ENCODE measurements at places on chromosomes 3 and 15.

GRCh38 chr3:58013973-58014649 lies 5.9 kb downstream of the FLNB start:
- no peak for DNase-seq

- DNase-seq, result peak; percentile 1
Observed at GRCh38 chr3:104273046-104273649, 1093.6 kb upstream of the ALCAM start.

DNA sequence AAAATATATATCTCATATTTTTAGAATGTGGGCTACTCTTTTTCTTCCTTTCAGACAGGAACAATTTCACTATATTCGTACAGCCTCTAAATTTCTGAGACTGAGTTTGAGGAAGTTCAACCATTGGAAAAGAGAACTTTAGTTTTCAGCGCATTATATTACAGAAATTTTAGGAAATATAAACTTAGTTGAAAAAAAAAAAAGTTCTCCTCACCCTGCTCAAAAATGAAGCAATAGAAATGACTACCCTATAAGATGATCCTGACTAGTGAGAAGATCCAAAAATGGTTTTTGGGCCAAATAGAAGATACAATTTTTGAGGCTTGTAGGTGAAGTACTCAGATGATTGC lies 139.6 kb downstream of the MCTP2 start:
- DNase-seq, result no peak

GRCh38 chr3:42667096-42667522 lies 13.6 kb downstream of the ZBTB47 start:
- no peak for DNase-seq

GRCh38 chr3:186705882-186706780 lies 11.0 kb upstream of the KNG1 start:
- DNase-seq, result peak; percentile 61

DNA sequence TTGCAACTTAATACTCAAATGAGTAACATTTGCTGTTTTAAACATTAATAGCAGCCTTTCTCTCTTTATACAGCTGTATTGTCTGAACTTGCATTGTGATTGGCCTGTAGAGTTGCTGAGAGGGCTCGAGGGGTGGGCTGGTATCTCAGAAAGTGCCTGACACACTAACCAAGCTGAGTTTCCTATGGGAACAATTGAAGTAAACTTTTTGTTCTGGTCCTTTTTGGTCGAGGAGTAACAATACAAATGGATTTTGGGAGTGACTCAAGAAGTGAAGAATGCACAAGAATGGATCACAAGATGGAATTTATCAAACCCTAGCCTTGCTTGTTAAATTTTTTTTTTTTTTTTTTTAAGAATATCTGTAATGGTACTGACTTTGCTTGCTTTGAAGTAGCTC lies 40.3 kb downstream of the CTNNB1 start:
- DNase-seq, result no peak

DNA sequence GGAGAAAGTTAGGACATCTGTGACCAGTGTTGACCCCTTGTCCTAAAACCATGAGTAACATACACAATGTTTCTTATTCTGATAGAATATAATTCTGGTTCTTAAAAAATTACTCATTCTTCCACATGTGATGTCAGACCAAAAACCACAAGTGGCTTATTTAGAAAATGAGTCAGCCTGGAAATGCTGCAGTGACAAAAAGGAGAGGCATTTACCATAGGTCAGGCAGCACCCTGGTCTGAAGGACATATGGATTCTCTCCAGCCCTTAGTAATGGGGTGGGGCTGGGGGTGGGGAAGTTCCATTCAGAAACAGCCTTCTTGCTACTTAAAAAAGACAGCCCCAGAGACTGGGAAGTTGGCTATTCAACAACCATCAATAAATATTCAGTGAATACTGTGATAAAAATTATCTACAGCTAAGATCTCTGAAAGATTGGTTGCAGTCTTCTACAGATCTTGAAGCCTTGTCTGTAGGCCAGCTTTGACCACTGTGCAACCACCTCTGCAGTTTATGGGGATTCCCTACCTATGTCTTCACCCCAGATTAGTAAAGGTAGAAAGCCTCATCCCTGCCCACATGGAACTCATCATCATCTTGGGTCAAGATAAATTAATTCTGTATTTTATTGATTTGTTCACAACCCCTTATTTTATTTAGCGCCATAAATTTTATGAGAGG lies 34.9 kb upstream of the TIMP4 start:
- peak; percentile 21 for DNase-seq

DNA sequence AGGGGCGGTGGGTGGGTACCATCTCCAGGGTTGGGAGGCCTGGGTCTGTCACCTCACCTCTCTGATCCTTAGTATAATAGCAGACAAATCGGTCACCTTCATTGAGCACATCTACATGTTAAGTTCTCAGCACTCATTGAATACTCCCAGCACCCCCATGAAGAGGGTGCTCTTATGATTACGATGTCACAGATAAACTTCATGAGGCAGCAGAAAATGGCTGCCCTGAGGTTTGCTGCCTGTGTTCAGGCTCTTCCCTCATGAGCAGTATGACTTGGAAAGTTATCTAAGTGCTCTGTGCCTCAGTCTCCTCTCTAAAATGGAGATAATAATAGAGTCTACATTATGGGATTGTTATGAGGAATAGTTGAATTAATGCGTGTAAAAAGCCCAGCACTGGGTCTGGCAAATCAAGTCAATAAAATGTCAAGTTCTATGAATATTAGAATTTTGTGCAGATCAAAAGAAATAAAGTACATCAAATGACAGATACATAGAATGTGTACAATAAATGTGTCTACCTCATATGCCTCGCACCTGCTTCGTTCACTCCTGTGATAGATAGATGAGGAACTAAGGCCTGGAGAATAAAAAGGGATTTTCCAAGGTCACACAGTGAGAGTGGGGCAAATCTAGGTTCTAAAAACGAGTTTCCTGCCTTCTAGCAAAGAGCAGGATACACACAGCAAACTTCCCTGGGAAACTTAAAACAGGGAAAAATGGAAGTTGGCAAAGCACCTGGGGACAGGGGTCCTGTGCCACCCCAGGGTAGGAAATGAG lies 142.2 kb upstream of the MRPS22 start:
- DNase-seq, result no peak

GRCh38 chr15:89002281-89002761 lies 85.9 kb upstream of the ABHD2 start:
- DNase-seq, result no peak

DNA sequence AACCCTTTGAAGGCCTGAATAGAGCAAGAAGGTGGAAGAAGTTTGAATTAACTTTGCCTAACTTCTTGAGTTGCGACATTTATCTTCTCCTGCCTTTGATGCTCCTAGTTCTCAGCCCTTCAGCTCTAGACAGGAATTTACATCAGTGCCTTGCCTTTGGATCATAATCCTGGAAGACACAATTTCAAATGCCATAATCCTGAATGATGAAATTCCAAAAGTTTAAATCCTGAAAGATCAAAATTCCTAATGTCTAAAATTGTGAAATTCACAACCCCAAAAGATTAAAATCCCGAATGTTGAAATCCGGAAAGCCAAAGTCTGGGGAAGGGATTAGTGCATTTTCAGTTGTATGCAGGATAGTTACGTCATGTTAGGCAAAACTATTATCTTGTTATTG lies 166.6 kb upstream of the PDZRN3 start:
- no peak for DNase-seq

- no peak for DNase-seq
Observed at GRCh38 chr3:114329823-114330222, 36.0 kb downstream of the TIGIT start.

GRCh38 chr3:172846103-172846561 lies 95.6 kb downstream of the ECT2 start:
- no peak for DNase-seq

- no peak for DNase-seq
Observed at GRCh38 chr3:73601481-73601880, 23.3 kb downstream of the PDZRN3 start.

- no peak for DNase-seq
Observed at GRCh38 chr3:49661281-49661680, 12.9 kb upstream of the APEH start.

GRCh38 chr15:59296181-59296617 lies 76.5 kb downstream of the MYO1E start:
- DNase-seq, result no peak

GRCh38 chr3:31946484-31947081 lies 34.5 kb downstream of the OSBPL10 start:
- no peak for DNase-seq

- no peak for DNase-seq
Observed at GRCh38 chr3:69288161-69288895, 97.6 kb downstream of the FRMD4B start.

DNA sequence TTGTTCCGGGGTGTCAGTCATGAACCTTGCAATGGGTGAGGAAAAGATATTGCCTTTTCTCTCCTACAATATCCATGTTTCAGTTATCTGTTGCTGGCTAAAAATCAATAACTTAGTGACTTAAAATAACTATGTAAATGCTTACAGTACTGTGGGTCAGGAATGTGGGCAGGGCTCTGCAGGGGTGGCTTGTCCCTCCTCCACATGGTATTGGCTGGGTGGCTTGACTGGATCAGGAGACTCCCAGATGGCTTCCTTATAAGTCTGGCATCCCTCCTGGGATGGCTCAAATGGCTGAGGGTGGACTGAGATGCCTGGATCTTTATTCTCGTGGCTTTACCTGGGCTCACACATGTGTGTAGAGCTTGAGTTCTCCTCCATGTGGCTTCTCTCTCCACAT lies 47.5 kb downstream of the GTPBP8 start:
- no peak for DNase-seq

- no peak for DNase-seq
Observed at GRCh38 chr15:68765602-68766368, 54.9 kb downstream of the ANP32A start.

GRCh38 chr3:33392703-33393125 lies 47.5 kb downstream of the UBP1 start:
- DNase-seq, result no peak

GRCh38 chr15:81292523-81293001 lies 31.4 kb downstream of the STARD5 start:
- DNase-seq, result peak; percentile 49

DNA sequence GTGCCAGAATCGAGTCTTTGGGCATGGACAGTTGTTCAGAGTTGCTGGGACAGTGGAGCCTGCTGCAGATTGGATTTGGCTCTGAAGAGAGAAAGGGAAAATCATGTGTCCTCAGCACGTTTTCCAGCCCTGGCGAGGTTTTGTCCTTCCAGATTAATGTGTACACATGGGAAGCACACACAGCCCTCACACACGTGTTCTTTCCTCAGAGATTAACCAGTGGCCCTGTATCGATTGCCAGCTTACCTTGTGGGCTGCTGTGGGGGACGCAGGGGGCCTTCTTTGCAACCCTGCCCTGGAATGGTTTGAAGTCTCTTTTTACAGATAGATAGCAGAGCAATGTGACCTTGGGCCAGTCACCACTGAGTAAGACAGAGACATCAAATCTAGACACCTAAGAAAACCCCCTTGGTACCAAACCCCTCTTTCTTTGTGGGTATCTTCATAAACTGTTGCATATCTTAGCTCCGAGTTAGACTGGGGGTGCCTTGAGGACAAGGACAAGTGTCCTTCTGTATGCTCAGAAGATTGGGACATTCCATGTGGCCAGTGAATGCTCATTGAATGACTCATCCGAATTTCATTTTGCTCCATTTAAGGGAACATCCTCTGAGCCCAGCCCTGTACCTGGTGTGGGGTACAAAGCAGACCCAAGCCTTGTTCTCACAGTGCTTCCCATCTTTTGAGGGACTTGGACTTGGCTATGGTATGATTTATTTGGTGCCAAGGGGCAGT lies 48.0 kb downstream of the SMAD6 start:
- no peak for DNase-seq
